ENCODE measurements at places on chromosomes 1 and 21.

DNA sequence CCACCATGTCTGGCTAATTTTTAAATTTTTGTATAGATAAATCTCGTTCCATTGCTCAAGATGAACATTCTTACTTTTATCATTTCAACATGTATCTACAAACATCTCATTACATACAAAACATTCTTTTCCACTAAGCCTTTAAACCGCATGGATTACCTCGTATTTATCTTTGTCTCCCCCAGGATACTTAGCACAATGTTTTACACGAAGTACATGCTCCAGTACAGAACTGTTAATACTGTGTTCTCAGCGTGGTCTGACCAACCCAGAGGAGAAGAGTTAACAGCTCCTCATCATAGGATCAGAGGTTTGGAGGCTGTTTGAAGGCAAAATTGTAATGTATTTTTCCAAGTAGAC, 7.4 kb downstream of the PIK3C2B start:
- no peak for DNase-seq

- DNase-seq: no peak
Observed at GRCh38 chr1:231196728-231197127, 34.9 kb downstream of the TRIM67 start.

DNA sequence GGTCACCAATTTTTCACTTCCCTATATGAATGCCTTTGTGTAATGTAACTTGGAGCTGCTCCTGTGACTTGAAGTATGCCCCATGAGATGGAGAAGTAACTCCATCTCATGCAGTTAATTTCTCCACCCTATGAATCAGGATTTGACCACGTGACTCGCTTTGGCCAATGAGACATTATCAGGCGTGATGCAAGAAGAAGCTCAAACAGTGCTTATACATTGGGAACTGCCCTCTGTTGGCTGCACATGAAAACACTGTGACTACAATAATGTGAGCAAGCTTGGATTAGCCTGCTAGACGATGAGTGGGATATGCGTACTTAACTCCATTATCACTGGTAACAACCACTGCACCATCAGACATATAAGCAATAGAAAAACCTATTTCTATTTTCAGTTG, 684.4 kb downstream of the PLA2G4A start:
- no peak for DNase-seq

GRCh38 chr1:93571623-93572310, 109.9 kb downstream of the BCAR3 start:
- no peak for DNase-seq

GRCh38 chr1:206457408-206458120, 12.7 kb upstream of the IKBKE start:
- no peak for DNase-seq

GRCh38 chr1:211938561-211938997, 96.8 kb downstream of the INTS7 start:
- peak; percentile 31 for DNase-seq

DNA sequence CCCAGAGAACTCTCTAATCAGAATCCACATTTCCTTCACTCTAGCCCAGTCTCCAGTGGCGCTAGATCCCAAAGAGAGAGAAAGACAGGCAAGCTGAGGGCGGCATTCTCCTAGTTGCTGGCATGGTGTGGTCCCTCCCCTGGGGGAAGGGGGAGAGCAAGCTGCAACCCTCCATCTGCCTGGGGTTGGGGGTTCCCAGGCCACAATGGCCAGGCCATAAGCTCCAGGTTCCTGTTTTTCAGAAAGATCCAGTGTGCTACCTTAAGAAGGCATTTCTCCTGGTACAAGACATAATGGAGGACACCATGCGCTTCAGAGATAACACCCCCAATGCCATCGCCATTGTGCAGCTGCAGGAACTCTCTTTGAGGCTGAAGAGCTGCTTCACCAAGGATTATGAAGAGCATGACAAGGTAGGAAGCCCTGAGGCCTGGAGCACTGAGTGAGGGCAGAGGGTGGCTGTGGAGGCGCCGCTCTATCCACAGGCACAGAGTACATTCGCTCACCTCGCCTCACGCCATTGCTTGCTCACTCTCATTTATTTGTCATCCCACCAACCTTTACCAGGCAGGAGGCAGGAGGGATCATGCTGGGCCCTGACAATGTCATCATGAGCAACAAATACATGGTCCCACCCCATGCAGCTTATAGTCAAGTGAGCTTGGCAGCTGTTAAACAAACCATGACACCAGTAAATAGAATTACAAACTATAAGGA, 6.6 kb downstream of the CSF1 start:
- no peak for DNase-seq

GRCh38 chr1:21966247-21967000, 10.4 kb upstream of the CELA3B start:
- no peak for DNase-seq

DNA sequence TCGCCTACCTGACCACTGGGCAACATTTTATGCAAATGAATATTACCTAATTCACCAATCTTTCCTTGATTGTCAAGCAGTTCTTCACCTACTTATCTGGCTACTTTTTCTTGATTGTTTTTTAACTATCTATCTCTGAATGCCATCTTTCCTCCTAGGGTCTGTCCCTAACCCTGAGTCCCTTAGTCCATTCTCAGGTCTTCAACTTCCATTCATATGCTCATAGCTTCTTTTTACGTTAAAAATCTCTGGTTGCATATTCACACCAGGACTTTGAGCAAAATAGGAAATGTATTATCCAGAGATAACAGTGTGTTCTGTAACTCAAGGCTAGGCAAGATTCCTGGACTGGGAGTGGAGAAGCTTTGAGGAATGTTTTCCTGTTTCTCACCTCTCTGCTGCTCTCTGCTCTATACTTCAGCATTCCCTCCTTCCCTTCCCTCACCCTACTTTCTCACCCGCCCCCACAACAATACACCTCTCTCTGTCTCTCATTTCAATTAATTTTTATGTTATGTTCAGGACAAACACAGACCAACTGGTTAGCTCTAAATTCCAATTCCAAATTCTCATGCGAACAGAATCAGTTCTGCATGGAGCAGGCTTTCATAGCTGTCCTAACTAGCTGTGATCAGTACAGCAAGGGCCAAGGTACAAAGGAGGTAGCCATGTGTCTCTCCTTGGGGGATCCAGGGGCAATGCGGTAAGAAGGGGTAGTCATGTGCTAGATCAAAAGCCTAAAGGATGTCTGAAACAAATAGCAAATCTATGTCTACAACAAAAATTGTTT, 278.4 kb downstream of the USH2A start:
- DNase-seq: no peak

DNA sequence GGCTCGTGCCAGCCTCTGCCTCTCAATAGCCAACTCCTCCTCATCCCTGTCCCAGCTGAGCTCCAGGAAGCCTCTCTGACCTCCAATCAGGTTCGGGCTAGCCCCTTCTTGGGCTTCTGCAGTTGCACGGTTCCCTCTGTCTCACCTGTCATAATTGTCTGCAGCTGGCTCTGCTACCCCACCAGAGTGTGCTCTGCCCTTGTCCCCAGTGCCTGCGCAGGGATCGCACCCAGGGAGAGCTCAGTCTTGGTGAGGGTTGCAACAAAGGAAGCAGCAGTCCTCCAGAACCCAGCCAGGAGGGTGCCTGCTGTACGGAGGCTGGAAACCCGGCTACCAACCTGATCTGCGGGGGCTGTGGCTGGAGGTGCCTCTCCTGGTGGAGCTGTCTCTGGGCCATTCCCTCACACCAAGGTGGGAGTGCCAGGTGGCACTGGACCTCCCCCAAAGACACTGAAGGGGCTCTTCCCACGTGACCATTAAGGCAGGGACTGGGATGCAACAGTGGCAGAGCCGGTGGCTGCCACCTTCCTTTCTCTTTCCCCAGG, 63.5 kb upstream of the DMRTB1 start:
- peak; percentile 73 for DNase-seq

- DNase-seq: no peak
Observed at GRCh38 chr21:37767984-37768383, 148.3 kb downstream of the KCNJ6 start.

- DNase-seq: no peak
Observed at GRCh38 chr21:34526618-34527290, 14.7 kb upstream of the KCNE1 start.

DNA sequence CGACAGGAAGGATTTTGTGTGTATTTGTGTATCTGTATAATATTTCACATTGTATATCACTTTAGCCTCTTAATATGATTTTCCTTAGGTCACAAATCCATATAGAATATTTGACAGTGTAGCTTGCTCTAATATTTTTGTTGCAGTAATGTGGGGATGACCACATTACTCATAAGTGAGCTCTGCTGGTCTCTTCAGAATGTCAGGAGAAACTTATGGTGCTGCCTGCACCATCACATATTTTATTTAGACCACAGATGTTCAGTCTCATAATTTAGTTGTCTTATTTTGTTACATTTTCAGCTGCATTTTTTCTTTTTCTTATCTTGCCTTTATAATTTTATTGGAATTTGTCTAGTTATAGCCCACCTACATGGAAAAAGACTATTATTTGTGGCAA, 205.3 kb downstream of the PBX1 start:
- DNase-seq: no peak

- DNase-seq: no peak
Observed at GRCh38 chr1:155884031-155884960, 24.9 kb downstream of the SYT11 start.

DNA sequence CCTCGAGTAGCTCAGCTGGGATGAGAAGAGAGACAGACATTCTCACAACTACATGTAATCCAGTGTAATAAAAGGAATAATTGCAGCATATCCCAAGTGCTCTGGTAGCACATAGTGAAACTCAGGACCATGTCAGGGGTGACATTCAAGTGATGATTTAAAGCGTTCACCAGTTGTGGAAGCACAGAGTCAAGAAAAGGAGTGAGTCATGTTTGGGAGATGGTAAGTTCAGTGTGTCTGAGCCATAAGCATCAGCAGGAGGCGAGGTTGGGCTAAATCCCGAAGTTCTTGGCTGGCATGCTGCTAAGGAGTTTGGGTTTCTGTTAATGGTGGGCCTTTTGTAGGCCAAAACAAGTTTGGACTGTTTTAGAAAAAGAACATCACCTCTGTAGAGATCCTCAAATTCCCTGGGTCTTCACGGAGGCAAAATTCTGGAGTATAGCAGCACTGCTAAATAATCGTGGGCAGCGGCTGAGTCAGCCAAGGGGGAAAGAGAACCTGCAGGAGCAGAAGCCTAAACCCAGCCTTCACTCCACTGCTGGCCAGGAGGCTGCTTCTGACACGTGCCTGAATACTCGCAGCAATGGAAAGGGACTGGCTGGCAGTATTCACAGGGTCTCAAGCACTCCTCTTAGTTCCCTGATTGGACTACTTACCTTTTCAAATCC, 7.2 kb upstream of the NHLH1 start:
- DNase-seq: no peak

- DNase-seq: peak; percentile 56
Observed at GRCh38 chr1:47709019-47709871, 271.4 kb downstream of the FOXD2 start.

- DNase-seq: no peak
Observed at GRCh38 chr1:241499910-241500309, 19.6 kb downstream of the FH start.

- DNase-seq: no peak
Observed at GRCh38 chr1:110123224-110123623, 11.0 kb downstream of the UBL4B start.

DNA sequence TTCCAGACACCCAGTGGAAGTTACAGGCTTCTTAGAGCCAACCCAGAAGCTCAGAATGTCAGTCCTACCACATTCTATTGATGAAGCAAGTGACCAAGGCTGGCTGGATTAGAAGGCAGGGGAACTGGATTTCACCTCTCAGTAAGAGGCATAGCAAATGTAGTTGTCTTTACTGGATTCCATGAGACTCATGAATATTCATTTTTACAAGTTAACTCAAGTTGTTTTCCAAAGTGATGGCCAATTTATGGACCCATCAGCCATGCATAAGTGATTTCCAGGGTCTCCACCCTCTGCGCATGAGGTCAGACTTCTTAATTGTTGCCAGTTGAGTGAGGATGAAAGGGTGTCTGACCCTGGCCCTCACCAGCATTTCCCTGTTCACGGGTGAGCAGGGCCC, 426.8 kb upstream of the VAMP3 start:
- DNase-seq: no peak

GRCh38 chr21:44534688-44535087, 5.3 kb downstream of the KRTAP10-1 start:
- DNase-seq: no peak

- no peak for DNase-seq
Observed at GRCh38 chr1:153683854-153684253, 5.4 kb downstream of the NPR1 start.

- no peak for DNase-seq
Observed at GRCh38 chr1:98523256-98523655, 138.3 kb upstream of the SNX7 start.

GRCh38 chr1:39258925-39259244, 54.4 kb downstream of the MACF1 start:
- no peak for DNase-seq

- no peak for DNase-seq
Observed at GRCh38 chr1:229192031-229192430, 78.9 kb upstream of the RAB4A start.

DNA sequence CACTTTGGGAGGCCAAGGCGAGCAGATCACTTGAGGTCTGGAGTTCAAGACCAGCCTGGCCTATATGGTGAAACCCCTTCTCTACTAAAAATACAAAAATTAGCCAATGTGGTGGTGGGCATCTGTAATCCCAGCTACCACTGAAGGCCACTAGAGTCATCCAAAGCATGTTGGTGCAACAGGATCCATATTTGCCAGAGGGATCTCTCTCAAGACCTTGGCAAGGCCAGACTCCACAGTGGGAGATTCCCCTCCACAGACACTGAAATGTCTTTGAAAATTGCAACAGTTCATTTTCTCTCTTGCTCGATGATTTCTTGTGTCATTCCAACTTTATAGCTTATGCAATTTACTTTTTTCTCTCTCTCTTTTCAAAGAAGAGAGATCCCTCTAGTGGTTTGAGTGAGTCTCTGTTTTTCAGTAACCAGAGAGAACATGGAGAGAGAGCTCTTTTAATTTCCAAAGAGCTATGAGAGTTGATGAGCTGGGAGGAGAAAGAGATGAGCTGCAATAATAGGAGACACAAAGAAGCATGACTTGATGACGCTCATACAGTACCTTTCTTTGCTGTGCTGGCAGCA, 176.8 kb upstream of the USP25 start:
- DNase-seq: no peak

GRCh38 chr1:160048335-160048734, 16.5 kb upstream of the PIGM start:
- no peak for DNase-seq

DNA sequence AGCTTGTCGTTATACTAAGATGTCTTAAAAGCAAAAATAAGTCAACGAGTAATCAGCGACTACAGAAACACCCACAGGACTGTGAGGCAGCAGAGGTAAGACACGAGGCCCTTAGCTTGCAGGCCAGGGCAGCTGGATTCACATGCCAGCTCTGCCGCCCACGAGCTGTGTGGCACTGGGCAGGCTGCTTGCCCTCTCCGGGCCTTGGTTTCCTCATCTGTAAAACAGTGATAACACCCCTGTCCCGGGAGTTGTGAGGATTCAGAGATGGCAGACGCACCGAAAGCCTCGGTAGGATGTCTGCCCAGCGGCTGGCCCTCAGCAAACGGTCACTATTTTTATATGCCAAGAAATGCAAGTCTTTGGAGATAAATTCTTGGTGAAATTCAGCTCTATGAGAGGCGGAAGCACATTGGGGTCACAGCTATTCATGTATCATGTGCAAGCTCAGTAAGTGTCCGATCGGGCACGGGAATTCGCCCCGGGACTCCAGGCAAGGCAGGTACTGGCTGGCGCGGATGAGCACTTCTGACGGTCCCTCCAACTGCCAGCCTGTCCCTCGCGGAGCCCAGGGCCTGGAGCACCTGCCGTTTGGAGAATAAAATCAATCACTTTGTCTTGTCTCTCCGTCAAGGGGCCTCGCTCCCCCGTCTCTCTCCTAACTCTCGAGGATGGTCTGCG, 1.1 kb downstream of the C2CD2 start:
- peak; percentile 21 for DNase-seq
